Activated naive CD4-positive, alpha-beta T cell treated with anti-CD3 and anti-CD28 coated beads, Interleukin-2, amount 50 U/mL, for 72 hours (primary cell): ENCODE measurements at places on chromosomes 16 and 17. TPM values are rescaled to one million over a fixed set of nuclear protein-coding genes. Genes with fewer than 3 reads are reported as not detected.

TMEM238L gene
- not detected for total RNA-seq

PRKCB gene
- total RNA-seq: 89.9 TPM

SGSH gene
- total RNA-seq: 34.8 TPM

DYNLRB2 gene
- not detected for total RNA-seq

NLE1 gene
- 17.7 TPM for total RNA-seq

GRCh38 chr17:63349478-63350000 lies 96.6 kb downstream of the CYB561 start:
- no peak for DNase-seq

GRCh38 chr17:47720196-47720595 lies 12.8 kb upstream of the TBX21 start:
- no peak for DNase-seq

DNA sequence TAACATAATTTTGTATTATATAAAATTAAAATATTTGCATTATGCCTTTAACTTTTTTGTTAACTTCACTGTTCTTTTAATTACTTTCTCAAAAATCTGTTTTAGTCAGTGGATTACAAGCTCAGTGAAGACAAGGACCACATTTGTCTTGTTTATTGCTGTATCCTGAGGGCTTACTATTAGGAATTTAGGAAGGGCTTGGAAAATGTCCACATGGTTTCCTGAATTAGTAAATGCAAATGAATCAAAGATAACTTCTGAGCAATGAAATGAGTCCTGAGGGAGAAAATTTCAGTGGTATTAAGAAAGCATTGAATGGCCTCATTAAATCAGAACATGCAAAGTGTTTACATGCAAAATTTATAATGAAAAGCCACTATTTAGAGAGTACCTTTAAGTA lies 1293.2 kb upstream of the GOT2 start:
- DNase-seq: no peak
